ENCODE measurements at places on chromosomes 2 and 18. TPM values are rescaled to one million over a fixed set of nuclear protein-coding genes. Genes with fewer than 3 reads are reported as not detected.

The HMSD gene
- total RNA-seq, result 0.54 TPM

The TGFA gene
- 7.0 TPM for total RNA-seq

The ANKRD53 gene
- 0.11 TPM for total RNA-seq

The AAMP gene
- 122 TPM for total RNA-seq

The MC4R gene
- total RNA-seq, result not detected

The PRSS56 gene
- not detected for total RNA-seq

The REL gene
- total RNA-seq, result 3.4 TPM

The PLGLB1 gene
- total RNA-seq, result 1.1 TPM

The FABP1 gene
- not detected for total RNA-seq

The STON1 gene
- total RNA-seq, result not detected

The CNDP1 gene
- not detected for total RNA-seq

The C2orf72 gene
- 4.5 TPM for total RNA-seq

The NOSTRIN gene
- total RNA-seq, result 1.6 TPM

The MARS2 gene
- total RNA-seq, result 12.8 TPM

The L3MBTL4 gene
- not detected for total RNA-seq

The SMYD1 gene
- total RNA-seq, result not detected

The UGT1A5 gene
- not detected for total RNA-seq

The MBP gene
- 23.8 TPM for total RNA-seq

The KIF1A gene
- 0.73 TPM for total RNA-seq

The CNGA3 gene
- total RNA-seq, result not detected

The KCNJ13 gene
- not detected for total RNA-seq

The GYPC gene
- not detected for total RNA-seq

The ERFE gene
- 8.0 TPM for total RNA-seq

The CIB4 gene
- not detected for total RNA-seq

The STEAP3 gene
- total RNA-seq, result 47.6 TPM

The GRB14 gene
- total RNA-seq, result 5.2 TPM

The CXCR4 gene
- total RNA-seq, result 0.43 TPM

The UGT1A3 gene
- total RNA-seq, result 0.13 TPM

The SLC19A3 gene
- 3.6 TPM for total RNA-seq

The SPDYA gene
- total RNA-seq, result 0.24 TPM

The PTPN4 gene
- total RNA-seq, result 17.6 TPM

The LGALSL gene
- 11.2 TPM for total RNA-seq

The FEV gene
- not detected for total RNA-seq

The TRIM43 gene
- not detected for total RNA-seq

The TCF23 gene
- not detected for total RNA-seq

All from A549 treated with CpdA at 1 μM for 4 hours (cell line).